ENCODE measurements at places on chromosomes 5 and 9.
A peak's percentile ranks its signal among the peaks of the same experiment; 100 is the strongest.

GRCh38 chr9:127983847-127984289 is 3.1 kb upstream of the EEIG1 start:
- DNase-seq, result peak; percentile 67

GRCh38 chr9:133273098-133273497 is 1.9 kb downstream of the ABO start:
- no peak for DNase-seq

DNA sequence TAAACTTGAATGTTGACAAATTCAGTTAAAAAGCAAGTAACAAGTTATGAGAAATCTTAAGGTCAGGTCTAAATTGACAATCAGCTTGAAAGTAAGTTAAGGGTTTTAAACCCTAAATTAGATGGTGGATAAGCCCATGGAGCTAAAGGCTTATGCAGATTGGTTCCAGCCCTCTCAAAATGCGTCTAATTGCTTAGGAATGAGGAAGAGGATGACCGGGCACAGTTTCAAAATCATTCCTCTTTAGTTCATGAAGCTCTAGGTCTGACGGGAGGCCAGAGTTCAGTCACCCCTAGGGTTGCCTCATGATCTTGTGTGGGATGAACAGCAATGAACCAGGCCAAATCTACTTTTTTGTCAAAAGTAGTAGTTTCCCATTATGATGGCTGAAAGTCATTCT is 75.4 kb downstream of the SLC38A9 start:
- no peak for DNase-seq

DNA sequence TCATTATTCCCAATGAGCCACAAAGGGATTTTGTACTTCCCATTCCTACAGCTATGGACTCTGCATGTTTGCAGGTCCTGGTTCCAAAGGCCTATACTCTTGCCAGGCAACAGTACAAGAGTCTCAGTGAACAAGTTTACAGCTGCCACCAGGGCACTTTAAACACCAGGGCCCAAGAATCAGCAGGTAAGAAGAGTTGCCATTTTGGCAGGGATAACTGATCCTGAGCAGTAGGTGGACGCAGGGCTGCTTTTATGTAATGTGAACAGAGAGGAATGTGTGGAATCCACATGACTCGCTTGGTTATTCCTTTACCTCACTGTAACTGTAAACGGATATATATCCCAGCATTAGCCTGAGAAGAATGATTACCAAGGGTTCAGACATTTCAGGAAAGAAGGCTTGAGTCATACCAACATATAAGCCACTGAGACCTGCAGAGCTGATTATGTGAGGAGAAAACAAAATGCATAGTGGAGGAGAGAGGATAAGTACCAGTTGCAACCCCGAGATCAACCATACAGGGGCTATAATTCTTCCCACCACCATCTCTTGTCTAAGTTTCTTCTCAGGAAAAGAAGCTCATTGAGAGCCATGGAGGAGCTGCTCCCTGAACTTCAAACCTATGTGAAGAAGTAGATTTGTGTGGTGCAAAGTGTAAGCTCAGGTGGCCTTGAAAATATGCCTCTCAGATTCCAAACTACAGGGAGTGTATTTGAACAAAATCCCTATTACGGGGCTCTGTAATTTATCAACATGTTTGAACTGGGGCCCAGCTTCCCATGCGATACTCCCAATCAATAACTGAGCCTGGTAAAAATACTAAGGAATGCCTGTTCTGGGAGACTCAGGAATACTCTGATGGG is 24.6 kb downstream of the RAPGEF6 start:
- no peak for DNase-seq

DNA sequence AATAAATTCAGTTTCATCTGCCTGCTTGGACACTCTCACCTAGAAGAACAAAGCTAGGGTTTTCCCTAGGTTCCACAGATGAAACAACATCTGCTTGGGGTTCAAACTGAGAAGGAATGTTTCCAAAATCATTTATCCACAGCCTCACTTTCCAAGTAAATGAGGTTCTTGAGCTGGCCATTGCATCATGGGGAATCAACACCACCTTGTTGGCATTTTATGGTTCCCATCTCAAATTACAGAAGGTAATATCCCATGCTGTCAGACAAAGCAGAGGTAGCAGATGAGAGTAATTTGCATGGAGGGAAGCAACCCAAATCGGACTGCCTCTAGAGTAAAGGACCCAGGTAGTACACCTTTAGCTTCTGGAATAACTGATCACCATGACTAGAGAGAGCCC is 10.5 kb upstream of the NR4A3 start:
- DNase-seq, result no peak

- DNase-seq, result no peak
Observed at GRCh38 chr5:106127985-106128384, 1542.8 kb downstream of the EFNA5 start.

GRCh38 chr5:58854441-58854840 is 271.6 kb downstream of the RAB3C start:
- no peak for DNase-seq

GRCh38 chr5:131947445-131947844 is 2.0 kb upstream of the MEIKIN start:
- no peak for DNase-seq

DNA sequence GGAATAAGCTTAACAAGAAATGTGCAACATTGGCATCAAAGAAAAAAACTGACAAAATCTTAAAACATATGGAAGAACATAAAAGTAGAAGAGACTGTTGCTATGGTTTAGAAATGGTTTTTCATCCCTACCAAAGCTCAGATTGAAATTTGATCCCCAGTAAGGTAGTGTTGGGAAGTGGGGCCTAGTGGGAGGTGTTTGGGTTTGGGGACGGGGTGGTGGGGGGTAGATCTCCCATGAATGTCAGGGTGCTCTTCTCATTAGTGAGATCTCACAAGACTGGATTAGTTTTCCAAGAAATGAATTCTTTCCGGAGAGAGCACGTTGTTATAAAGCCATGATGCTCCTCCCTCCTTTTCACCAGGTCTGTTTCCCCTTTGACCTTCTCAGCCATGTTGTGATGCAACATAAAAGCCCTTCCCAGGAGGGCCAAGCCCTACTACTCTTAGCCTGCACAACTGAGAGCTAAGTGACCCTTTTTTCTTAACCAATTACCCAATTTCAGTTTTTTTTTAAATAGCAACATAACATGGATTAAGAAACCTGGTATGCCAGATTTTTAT is 10.6 kb downstream of the TMEM167A start:
- DNase-seq, result no peak

DNA sequence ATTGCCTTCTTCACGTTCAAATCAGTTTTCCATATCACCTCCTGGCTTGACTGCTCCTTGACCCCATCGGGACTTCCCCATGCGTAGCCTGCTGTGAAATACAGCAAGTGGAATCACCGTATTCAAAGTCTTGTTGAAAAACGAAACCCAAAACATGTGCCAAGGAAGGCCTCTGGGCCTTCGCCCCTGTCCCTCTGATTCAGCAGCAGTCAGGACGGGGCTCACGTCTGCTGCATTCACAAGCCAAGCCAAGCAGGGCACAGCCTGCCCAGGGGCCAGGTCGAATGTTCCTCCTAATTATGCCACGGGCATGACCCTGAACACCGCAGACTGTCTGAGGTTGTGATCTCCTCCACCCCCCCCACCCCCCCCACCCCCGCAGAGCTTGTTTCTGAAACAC is 960 bp upstream of the CTNND2 start:
- no peak for DNase-seq

DNA sequence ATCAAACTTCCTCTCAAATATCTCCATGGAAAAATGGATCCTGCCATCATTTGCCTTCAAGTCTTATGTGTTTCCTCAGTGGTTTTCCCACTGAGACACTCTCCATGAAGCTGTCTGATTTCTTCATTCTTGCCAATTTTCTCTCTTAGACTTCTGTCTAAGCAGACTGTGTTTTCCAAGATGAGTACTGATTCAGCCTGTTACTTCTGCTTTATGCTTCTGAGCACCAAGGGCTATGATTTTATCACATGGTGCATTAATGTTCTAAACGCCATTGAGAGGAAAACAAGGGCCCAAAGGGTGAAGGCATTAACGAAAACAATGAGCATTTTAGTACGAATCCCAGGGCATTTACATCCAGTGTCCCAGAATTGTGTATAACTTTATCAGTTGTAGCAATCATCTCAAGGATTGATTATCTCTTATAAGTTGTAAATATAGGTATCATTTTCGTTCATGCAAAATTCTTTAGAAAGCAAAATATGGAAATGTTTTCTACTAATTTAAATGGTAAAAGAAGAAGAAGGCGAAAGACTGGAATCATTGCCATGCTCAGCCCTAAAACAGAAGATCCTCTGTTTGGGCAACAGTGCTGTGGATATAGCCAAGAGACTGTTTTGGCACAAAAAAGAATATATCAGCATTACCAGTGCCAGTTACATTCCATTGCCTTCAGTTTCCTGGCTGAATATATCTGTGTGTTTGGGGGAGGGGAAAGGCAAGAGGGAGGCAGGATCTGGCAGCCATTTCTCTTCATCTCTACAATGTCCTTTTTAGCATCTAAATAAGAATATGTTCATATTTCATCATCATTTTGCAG is 537.6 kb downstream of the ANXA1 start:
- DNase-seq, result no peak

DNA sequence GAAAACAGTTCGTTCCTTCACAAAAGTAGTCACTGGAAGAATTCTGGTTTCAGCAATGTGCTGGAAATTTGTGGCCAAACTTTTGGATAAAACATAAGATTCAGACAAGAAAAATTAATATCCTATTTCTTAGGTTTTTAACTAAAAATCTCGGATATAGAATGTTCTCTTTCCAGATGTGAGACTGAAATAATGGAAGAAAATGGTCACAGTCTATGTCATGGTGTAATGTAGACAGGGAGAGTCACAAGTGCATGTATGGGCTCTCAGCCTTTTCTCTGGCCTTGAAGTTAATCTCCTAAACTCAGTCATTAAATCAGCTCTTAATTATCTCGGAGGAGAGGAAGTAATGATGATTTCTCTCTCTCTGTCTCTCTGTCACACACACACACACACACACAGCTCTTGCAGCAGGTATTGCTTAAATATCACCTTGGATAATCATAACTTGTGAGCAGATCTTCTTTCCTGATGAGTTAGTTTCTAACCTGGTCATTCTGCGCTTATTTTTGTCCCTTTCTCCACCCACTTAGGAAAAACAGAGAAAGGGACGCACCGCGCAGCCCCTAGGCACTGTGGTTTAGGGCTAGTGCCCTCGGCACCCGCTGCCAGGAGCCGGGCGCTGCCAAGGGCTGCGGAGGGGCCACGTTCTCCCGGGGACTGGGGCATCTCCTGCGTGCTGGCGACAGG is 672 bp upstream of the ITGA2 start:
- no peak for DNase-seq

DNA sequence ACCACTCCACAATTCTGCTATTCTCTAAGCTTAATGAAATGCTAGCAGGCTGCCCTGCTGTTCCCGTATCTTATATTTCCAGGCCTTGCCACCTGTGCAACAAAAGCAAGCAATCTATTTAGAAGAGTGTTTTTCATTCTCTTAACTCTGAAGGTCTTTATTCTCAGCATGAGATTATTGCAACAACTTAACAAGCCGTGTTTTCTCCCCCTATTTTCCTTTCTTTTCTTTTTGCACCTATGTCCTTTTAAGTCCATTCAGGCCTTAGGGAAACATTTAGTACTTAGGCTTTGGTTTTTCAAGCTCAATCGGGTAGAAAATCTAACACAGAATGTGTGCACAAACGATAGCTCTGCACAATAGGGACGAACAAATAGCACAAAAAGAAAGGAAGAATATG is 89.6 kb upstream of the DMRTA1 start:
- no peak for DNase-seq

- no peak for DNase-seq
Observed at GRCh38 chr5:147160902-147161700, 73.7 kb upstream of the STK32A start.

- DNase-seq, result peak; percentile 38
Observed at GRCh38 chr5:98768160-98768959, 5.1 kb upstream of the RGMB start.

DNA sequence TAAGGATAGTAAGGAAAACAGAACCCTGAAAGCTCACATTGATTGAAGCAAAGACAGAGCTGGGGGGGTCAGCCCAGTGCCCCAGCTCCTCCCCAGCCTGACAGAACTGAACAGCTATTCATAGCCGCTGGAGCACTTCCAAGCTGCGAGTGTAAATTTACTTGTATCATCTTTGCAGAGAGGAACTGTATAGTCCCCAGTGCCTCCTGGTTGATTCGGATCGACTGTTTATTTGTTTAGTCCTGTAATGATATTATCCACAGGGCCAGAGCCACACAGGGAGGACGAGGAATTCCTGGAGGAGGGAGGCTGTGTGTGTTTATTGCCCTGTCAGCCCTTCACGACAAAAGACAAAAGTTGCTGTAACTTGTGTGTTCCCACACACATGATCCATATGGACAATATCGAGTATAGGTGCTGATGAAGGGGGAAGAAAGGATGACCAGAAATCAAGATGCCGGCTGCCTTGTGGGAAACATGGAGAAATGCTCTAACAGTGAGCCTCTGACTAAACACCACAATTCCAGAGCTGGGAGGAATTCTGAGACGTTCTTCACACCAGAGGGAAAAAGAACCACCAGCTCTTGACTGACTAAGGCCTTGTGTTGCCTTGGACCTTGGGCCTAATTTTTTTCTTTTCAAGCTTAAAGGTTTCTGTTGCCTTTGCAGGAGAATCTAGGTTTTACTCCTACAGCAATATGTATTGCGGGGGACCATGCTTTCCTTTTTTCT is 31.1 kb downstream of the FOXD1 start:
- no peak for DNase-seq

DNA sequence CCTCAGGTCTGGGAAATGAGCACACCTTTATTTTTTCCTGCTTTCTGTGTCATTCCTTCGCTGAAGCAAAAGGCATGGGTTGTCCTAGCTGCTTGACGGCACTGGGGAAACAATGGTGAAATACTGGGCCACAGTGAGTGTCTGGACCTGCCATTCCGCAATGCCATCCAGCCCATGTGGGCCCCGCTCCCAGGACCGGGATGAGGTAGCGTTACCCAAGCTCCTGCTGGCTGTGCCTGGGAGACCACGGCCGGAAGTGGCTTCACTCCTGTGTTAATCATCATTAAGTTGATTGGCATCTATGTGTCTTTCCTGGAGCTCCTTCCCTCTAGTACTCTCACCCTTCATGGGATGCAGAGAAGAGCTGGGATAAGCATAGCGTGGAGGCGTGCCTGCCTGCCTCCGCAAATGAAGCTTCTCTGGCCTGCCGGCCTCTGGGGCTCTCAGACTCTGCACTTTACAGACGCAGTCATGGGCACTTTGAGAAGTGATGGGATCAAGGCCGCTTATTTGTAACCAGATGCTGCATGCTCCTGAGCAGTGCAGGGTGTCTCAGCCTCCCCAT is 16.5 kb upstream of the SMIM32 start:
- DNase-seq, result no peak

GRCh38 chr9:107161338-107161737 is 121.7 kb upstream of the RAD23B start:
- no peak for DNase-seq

Data from GM19239 (cell line).